Astrocyte of the spinal cord (primary cell): ENCODE measurements at places on chromosomes 6 and 20.

- no peak for DNase-seq
Observed at GRCh38 chr6:107727096-107727757, 96.9 kb downstream of the SCML4 start.

- no peak for DNase-seq
Observed at GRCh38 chr6:148547110-148547509, 199.7 kb upstream of the UST start.

DNA sequence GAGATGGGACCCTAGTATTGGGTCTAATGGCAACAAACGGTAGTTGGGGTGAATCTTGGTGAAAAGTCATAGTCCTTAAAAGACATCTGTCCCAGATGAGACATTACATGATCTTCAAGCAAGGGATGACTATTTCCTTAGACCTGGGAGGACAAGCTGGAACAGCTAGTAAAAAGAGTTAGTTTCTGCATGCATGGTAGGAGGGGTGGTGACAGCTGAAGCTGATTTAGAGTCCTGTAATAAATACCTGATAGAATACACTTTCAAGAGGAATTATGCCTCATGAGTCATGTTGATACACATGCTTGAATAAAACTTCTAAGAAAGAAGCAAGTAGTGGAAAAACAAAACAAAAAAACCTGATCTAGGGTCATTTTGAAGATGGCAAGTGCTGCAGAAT, 247.4 kb downstream of the CD109 start:
- DNase-seq: no peak

GRCh38 chr20:38987777-38988176, 25.6 kb downstream of the DHX35 start:
- no peak for DNase-seq

DNA sequence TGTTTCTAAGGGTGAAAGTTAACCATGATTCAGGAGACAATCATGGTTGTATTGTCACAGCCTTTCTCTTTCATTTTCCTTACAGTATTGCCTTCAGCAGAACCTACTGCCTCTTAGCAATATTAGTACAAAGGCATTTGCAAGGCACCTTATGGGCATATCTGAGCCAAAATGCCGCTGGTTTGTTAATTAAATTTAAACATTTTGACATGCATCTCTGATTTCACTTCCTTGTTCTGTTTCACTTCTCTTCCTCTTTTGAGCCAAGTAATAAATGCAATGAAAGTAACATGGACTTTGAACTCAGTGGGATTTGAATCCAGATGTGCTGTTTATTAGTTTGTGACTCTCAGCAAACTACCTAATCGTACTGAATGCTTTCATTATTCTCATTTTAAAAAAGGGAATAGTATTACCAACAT, 467.4 kb upstream of the CITED2 start:
- no peak for DNase-seq

- peak; percentile 45 for DNase-seq
Observed at GRCh38 chr20:63775096-63775978, 35.8 kb downstream of the SLC2A4RG start.

DNA sequence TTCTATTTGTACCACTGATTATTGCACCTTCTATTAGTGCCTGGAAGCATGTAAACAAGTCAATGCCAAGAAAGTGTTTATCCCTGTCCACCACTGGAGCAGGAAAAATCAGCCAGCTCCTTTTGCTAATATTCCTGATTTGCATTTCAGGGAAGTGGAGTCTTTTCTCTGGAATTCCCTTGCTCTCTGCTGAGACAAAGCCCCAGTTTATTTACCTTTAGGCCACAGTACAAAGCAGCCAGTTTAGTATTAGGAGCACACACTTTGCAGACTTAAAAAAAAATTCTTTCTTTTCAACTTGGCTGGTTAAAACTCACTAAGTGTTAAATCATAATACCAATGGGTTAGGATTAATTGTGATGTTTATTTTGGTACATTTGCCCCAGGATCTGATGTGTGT, 631.1 kb downstream of the PKHD1 start:
- DNase-seq: no peak

- DNase-seq: no peak
Observed at GRCh38 chr20:34634392-34634791, 42.5 kb downstream of the PIGU start.

GRCh38 chr6:26311385-26312095, 53.5 kb upstream of the BTN3A2 start:
- peak; percentile 79 for DNase-seq

- DNase-seq: no peak
Observed at GRCh38 chr6:46242921-46243320, 72.1 kb upstream of the ENPP5 start.

- DNase-seq: peak; percentile 56
Observed at GRCh38 chr6:120378582-120379220, 955.6 kb downstream of the TBC1D32 start.

DNA sequence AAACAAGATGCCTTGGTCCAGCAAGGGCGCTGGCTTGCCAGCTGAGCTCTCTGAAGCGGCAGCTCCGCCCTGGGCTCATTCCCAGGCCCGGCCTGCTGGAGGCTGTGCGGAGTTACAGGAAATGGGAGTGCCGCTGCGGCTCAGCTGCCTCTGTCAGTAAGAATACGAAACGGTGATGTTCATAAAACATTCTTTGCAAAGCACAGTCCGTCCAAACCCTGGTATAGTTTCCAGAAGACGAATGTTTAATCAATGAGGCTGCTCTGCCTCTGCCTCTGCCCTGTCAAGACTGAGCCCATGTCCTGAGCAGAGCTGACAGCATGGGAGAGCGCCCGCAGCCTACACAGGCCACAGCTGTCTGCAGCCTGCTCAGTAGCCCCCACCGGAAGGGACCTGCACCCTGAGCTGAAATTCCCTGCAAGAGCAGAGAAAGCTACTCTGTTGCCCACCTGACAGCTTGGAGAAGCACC, 153.3 kb upstream of the SNX9 start:
- DNase-seq: peak; percentile 73

DNA sequence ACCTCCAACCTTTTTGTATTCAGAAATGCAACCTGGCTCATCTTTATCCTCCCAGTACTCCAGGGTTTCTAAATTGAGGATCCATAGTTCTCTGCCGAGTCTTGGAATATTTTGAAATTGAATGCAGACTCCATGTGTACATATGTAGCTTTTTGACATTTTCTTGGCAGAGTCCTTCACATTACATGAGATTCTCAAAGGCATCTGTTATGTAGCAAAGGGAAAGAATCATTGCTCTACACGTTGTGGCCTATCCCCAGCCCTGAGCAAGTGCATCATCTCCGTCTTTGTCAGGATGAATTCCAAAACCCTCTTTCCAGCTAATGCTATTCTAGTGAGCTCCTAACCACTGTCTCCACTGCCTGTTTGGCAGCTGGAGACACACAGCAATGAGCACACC, 742.9 kb downstream of the DHX35 start:
- no peak for DNase-seq

DNA sequence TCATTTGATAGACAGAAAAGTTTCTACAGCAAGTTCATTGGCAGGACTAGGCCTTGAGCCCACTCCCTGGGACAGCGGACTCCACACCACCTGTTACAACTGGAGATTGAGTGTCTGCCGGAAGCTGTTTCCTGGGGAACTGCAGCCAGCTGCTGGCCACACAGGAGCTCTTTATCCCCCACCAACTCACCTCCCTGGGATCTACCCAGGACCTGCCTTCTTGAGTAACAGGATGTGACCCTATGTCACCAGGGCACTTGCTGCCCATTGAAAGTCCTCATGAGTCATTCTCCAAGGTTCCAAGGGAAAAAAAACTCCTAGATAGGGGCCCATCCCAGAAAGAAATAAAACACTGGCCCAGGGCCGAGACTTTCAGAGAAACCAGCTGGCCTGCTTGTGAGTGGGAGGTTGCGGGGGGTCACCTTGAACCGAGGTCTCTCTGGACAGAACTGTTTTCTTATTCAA, 37.4 kb upstream of the SLC9A8 start:
- DNase-seq: peak; percentile 82

DNA sequence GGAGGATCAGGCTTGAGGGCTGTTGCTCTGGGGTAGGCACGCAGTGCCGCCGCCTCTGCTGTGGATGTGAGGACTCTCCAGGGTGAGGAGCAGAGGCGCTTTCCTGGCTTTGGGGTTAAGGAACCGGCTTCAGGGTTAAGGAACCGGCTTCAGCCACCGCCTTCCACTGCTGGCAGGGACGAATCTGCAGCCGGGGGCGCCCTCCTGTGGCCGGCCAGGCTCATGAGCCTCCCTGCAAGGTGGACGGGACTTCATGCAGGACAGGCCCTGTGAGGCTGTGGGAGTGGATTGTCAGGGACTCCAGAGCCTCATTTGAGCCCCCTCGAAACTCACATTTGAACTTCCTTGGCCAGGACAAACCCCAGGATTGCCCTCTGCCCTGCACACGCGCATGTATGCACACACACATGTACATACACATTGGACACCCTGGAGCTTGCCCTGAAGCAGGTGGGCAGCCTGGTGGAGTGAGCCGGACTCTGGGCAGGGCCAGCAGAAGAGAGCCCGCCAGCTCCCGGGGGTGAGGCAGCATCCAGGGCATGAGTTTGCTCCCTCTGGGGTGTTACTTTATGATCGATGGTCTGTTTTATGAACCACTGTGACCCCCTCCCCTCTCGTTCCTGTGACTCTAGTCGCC, 146.9 kb downstream of the PHACTR3 start:
- peak; percentile 5 for DNase-seq

GRCh38 chr6:13522656-13523055, 35.3 kb upstream of the GFOD1 start:
- DNase-seq: peak; percentile 32

GRCh38 chr6:123811378-123811777, 7.7 kb downstream of the NKAIN2 start:
- DNase-seq: no peak

DNA sequence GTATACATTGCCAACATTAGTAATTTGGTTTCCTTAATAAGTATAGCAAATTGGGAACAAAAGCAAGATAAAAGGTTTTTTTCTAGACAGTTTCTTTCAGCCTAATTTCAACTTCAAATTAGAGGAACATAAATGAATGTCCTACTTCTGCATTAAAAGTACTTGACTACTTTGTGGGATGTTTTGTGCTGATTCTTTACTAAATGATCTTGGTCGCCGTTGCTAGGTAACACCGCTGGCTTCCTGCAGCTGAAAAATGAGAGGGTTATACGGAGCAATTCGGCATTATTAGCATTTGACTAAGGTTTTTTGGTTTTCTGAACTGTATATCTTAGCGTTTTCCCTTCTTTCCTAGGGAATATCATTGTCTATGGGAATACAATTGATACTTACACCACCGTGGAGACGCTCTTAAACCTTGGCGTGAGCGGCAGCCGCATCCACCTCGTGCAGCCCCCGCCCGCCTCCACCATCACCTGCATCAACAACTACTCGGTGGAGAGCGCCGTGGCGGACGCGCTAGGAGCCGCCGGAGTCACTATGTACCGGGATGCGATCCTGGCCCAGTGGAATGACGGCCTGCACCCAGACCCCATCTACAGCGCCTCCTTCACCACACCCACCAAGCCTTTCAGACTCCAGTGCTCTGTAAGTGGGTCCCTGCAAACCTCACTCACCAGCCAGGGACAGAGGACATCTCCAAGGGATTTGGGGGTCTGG, 90.9 kb upstream of the INSM1 start:
- no peak for DNase-seq

DNA sequence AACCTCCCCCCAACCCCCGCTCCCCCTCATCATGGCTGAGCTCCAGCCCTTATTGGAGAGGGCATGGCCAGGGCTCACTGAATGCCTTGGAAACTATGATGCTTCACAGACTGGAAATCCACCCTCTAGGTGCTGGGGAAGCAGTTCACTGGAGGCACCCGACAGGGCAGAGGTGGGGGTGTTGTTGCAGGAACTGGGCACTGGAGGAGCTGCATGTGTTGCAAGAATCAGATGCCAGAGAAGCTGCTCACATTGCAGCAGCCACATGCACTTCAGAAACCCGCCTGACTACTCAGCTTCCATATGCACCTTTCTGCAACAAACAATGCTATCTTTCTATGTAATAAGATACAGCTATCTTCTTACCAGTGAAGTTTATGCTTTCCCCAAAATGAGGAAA, 7.9 kb upstream of the TBPL1 start:
- DNase-seq: no peak

DNA sequence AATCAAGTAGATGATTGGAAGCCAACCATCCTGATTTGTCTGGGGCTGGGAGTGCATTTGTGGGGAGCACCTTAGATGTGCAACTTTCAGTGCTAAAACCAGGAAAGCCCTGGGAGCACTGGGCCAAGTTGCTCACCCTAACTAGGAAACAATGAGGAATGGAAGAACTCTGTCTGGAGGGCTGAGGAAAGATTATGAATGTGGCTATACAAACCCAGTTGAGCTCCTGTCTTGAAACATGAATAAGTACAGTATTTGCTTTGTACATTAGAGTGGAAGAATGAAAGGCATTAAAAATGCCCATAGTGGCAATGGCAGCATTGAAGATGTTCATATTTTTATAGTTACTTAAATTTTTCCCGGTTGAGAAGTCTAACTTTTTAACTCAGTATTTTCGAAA, 121.1 kb downstream of the HDGFL1 start:
- no peak for DNase-seq

GRCh38 chr6:143734641-143735063, 56.9 kb downstream of the PHACTR2 start:
- no peak for DNase-seq

GRCh38 chr6:48610846-48611245, 499.8 kb upstream of the PTCHD4 start:
- DNase-seq: peak; percentile 24

DNA sequence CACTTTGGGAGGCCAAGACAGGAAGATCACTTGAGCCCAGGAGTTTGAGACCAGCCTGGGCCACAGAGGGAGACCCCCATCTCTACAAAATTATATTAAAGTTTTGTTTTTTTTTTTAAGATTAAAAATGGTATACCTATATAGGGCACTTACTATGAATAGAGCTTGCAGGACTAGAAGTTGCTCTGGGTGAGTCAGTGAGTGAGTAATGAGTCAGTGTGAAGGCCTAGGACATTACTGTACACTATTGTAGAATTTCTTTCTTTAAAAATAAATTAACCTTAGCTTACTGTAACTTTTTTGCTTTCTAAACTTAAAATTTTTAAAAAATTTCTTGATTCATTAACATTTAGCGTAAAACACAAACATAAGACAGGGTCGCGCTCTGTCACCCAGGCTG, 29.7 kb downstream of the STK35 start:
- DNase-seq: peak; percentile 65
